ENCODE measurements at places on chromosomes 2 and 18.

- no peak for DNase-seq
Observed at GRCh38 chr2:241279828-241280227, 35.6 kb downstream of the HDLBP start.

- DNase-seq: peak; percentile 45
Observed at GRCh38 chr2:215002500-215002899, 135.9 kb downstream of the ABCA12 start.

DNA sequence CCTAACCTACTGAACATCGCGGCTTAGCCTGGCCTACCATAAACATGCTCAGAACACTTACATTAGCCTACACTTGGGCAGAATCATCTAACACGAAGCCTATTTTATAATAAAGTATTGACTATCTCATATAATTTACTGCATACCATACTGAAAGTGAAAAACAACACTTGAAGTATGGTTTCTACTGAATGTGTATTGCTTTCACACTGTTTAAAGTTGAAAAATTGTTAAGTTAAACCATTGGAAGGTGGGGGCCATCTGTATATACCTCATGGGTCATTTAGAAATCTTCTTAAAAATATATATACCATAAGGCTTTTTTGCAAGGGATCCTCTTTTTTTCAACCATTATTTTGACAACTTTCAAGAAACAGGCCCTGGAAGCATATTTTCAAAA, 16.5 kb downstream of the RNF149 start:
- no peak for DNase-seq

- no peak for DNase-seq
Observed at GRCh38 chr2:101408925-101409324, 21.6 kb upstream of the CREG2 start.

DNA sequence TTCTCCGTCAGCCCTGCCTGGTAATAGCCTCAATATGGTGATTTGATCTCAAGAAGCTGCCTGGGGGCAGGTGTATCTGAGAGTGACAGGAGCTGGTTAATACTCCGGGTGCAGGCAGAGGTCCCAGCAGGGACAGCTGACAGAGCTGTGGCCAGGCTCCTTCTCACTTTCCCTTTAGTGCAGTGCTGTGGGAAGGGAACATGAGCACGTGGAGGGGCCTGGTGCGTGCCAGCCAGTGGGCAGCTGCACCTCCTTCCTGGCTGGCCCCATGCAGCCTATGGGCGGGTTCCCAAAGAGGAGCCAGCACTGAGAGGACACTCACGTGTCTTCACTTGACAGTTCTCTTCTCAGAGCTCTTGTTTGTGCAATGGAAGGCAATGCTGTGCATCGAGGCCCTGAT, 9.1 kb downstream of the CNNM4 start:
- no peak for DNase-seq

DNA sequence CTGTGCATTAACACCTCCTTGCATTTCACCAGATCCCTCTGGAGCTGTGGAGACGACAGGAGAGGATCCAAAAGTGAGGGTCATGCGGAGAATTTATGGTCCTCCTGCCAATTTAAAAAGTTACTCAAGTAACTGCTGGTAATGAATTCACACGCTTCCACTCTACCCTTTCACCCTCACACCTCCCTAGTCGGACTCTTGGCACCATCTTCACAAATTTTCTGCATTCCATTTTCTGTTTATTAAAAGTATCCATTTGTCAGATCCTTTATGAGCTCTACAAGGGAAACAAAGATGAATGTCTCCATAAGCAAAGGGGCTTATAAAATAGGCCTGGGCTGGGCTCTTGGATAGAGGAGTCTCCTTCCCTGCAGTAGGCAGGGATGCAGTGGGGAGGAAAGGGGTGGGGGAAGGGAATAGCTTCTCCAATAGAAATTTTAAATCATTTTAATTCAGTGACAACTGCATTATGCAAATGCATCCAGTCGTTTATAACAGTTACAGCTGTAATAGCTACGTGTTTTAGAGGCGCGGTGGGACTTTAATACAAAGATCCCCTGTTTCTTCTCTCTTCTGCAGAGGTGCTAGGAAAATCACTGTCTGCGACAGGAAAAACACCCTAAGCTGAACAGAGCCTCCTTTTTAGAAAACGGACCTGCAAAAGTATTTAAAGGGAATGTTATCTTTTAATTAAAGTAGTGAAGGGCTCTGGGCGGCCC, 132.2 kb downstream of the EPHA4 start:
- no peak for DNase-seq

DNA sequence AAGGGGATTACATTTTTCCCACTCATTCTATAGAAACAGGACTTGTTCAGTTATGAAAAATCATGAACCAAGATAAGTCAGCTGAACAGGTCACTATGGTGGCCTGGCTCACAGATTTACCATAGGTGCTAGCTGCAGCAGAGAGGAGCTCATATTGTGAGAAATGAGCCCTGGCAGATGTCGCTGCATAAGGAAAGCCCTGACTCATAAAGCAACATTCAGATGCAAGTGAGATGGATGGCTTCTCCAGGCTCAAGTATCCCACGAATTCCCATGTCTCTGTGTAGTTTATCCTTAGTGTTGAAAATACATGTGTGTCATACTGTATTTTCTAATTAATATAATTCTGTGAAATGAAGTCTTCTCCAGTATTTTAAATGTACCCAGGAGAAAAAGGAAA, 115.0 kb upstream of the LHCGR start:
- DNase-seq: no peak

DNA sequence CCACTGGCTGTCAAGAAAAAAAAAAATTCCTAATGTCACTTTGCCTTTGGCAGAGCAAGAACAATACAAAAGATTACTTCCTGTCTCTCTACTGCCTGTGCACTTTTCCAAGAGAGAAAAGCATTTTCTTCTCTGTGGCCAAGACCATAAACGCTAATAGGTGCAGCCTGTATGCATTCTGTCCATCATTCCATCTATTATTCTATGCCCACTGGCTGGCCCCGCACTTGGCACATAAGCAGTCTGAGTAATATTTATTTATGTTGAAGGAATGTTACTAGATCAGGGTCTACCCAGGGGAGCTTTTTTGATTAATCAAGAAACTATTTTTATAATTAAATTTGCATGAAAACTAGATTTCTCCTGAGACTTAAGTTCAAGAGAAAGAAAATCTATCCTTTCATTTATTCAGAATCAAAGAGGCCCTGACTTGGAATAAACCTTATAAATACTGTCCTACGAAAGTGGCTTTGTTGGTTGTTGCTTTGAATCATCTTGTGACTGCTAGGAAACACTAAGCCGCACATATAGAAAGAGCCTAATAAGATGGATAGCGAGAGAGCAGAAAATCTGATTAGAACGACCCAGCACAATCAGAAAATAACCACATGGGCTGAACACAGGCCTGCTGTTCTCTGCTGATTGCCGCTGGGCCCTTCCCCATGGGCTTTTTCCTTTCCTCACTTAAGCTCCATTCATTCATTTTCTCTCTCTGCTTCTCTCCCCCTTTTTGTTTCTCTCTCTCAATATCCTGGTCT, 59.4 kb downstream of the MMADHC start:
- DNase-seq: no peak

GRCh38 chr2:33531549-33532059, 55.2 kb downstream of the RASGRP3 start:
- no peak for DNase-seq
